ENCODE measurements at places on chromosomes 6 and 20.

DNA sequence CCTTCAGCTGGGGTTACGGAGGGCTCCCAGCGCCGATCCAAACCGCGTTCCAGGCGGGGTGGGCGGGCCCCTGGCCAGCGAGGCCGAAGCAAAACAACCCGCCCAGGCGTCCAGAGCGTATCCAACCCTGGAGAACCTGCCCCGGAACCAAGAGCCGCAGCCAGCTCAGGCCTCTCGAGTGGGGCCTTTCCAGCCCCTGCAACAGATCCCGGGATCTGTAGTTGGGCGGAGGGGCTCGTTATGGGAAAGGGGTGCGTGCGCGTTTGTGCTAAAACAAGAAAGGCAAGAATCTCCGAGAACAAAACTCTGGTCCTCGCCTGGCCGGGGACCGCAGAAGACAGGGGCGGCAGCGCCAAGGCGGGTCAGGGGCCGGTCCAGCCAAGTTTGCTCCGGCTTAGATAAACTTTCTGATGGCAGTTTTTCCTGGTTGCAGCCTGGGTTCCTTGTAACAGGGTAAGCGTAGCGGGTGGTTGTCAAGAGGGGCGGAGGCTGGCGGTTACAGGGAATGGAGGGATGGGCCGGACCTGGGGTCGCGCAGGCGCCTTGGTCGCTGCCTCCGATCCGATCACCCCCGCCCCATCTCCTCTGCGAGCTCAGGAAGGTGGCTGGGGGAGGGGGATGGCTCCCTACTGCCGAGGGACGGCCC lies 448 bp upstream of the RIN2 start:
- peak; percentile 89 for DNase-seq

- no peak for DNase-seq
Observed at GRCh38 chr20:52129611-52130010, 62.0 kb downstream of the ZFP64 start.

DNA sequence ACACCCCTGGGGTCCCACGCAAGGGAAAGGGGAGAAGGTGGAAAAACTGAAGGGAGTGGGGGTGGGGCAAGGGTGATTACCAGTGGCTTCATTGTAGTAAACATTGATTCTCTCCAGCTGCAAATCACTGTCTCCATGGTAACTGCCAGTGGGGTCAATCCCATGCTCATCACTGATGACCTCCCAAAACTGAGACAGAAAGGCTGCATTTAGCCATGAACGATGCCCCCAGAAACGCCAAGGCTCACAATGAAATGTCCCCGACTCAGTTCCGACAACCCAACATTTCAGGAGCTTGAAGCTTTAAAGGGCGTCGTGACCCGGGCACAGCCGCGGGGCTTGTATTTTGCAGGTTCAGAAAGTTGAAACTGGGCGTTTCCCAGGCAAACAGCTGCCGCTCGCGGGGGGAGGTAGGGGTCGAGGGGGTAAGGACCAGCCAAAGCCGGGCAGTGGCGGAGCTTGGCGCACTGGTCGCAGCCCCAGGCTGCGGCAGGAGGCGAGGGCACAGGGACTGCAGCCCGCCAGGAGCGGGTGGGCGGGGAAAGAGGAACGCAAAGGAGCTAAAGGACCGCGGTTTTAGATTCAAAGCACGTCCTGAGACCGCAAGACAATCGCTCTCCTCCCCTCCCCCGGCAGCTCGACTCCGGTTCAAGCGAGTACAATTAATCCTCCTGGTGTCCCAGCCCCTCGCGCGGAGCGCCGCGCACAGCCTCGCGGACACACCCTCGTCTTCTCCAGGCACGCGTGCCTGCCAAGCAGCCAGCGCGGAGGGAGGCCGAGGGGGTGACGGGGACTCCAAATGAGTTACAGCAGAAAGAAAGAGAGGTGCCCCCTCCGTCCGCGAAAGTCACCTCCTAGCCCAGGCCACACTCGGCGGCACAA lies 731 bp downstream of the TUBB2B start:
- peak; percentile 59 for DNase-seq

GRCh38 chr6:96542702-96543101 lies 20.2 kb upstream of the FHL5 start:
- peak; percentile 49 for DNase-seq

DNA sequence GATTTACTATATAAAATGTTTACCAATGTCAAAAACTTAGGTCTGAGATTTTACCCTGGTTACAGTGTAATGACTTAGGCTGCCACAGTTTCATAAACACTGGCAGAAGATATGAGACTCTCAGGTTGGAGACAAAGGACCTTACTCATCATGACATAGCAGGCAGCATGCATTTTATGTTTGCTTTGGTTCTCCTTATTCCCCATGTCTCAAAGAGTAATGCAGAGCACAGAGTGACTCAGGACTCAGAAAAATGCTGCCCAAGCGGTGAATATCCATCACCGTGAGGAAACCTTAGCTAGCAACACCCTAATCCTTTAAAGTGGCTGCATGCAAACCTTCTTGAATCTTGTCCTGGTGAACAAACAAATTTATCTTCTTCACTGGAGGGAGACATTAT lies 112.1 kb upstream of the EYS start:
- DNase-seq = no peak

GRCh38 chr6:124389127-124389526 lies 573.1 kb upstream of the RNF217 start:
- DNase-seq = no peak

GRCh38 chr20:36243726-36244125 lies 7.4 kb downstream of the AAR2 start:
- DNase-seq = no peak

Data from GM23248 (cell line).